ENCODE measurements at places on chromosomes 2 and 18.

GRCh38 chr2:12507295-12507694, 209.4 kb upstream of the TRIB2 start:
- DNase-seq, result no peak

- DNase-seq, result no peak
Measured at GRCh38 chr2:162103443-162104009, 29.5 kb upstream of the DPP4 start.

DNA sequence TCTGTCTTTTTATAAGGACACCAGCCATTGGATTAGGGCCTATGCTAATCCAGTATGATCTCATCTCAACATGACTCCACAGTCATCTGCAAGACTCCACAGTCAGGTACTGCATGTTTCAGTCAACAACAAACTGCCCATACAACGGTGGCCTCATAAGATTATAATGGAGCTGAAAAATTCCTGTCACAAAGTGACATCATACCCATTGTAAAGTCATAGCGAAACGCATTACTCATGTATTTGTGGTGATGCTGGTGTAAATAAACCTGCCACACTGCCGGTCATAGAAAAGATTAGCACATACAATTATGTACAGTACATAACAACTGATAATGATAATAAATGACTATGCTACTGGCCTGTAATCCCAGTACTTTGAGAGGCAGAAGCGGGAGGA, 102.2 kb downstream of the TEX51 start:
- DNase-seq, result no peak

- DNase-seq, result no peak
Measured at GRCh38 chr2:221073326-221074049, 498.6 kb downstream of the EPHA4 start.

DNA sequence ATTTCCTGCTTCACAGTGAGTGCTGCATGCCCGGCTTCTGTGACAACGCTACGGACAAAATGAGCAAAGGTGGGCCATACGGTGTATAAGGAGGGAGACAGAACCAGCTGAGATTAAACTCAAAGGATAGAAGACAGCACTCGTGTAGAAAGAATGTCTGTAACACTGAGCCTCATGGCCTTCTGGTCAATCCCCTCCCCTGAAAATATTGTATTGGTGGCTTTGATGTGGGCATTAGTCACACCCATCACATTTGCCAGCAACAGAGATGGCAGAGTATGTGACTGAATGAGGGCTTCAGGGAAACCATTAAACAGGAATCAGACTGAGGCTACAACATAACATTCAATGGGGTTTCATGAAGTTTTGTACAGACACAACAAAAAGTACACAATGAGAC, 287.8 kb upstream of the CCDC68 start:
- DNase-seq, result no peak

GRCh38 chr2:120379916-120380893, 34.3 kb downstream of the INHBB start:
- no peak for DNase-seq

GRCh38 chr2:101341421-101341820, 32.9 kb upstream of the RNF149 start:
- no peak for DNase-seq

DNA sequence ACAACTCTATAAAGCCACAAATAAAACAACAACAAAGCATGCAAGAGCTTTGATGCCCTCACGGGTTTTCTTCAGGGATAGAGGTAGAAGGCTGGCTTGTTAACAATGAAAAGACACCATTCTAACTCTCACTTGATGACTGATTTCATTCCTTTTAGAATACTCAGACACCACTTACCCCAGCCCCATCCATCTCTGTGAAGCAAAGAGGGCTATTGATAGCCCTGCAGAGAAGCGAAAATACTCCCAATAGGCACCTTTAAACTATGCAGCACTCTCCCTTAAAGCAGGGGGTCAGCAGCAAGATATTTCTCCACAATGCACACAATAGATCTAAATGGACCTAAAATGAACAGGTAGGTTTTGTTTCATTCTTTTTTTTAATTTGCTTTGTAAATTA, 35.1 kb downstream of the ZNF385B start:
- no peak for DNase-seq

GRCh38 chr2:86411396-86411795, 29.8 kb upstream of the KDM3A start:
- no peak for DNase-seq

- DNase-seq, result no peak
Measured at GRCh38 chr18:9095297-9096006, 7.0 kb upstream of the NDUFV2 start.

- no peak for DNase-seq
Measured at GRCh38 chr18:12520442-12520992, 112.8 kb downstream of the PRELID3A start.

- DNase-seq, result peak; percentile 36
Measured at GRCh38 chr2:238370823-238371372, 50.6 kb downstream of the TRAF3IP1 start.

DNA sequence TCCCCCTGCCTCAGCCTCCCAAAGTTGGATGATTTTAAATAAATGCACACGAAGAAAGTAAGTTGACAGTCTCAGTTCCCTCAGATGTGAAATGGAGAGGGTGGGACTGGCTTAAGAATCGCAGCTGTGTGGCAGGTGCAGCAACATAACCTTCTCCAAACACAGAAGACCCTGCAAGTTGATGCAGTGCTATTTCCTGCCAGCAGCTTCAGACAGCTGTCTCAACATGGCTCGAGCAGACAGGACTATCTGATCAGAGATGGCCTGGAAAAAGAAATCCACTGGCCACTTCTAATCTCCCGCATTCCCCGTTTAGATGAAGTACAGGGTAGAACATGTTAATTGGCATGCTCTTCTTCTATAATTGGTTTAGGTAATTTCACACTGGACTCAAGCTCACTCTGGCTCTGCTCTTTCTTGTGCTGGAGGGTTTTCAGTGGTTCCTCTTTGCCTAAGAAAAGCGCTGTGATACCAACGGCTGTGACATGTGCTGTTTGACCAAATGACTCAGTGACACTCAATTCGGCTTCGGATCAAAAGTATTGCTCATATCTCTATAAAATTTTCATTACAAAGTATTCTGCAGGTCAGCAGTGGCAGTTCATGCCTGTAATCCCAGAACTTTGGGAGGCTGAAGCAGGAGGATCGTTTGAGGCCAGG, 40.2 kb downstream of the MYOM1 start:
- DNase-seq, result no peak

DNA sequence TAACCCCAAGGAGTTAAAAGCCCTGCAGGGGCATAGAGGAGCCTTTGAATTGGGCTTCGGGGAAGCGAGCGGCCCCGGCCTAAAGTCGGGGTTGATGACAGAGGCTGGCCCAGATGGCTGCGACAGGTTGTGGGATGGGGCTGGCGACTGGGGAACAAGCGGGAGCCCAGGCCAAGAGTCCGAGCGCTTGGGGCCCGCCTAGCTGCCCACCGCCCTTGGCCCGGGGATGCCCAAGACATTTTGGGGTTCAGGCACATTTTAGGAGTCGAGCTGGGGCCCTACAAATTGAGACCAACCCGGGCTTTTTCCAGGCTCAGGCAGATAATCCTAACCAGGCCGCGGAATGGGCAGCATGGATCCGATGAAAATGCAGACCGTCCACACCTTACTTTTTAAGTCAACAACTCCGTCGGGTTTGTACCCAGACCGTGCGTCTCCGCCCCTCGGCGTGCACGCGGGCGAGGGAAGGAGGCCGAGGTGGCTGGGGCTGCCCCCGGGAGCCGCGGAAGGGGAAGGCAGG, 507 bp downstream of the RTKN start:
- peak; percentile 65 for DNase-seq

DNA sequence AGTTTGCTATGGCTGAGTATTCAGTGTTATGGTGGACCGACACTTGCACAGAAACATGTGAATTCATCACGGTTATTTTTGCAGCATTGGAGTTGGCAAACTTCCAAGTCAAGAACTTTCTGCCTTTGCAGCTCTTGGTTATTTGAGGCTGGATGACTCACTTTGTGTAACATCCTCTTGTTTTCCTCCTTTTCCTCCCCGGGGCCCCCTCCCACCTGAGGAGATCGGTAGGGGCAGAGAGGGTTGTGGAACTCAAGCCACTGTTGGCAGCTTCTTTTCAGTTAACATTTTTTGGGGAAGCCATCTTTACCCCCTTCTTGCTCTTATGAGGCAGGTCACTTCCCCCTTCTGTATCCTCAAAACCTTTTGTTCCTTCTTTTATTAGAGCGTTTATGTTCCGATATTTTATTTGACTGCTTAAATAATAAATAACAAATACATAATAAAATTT, 48.6 kb downstream of the DDX1 start:
- no peak for DNase-seq

DNA sequence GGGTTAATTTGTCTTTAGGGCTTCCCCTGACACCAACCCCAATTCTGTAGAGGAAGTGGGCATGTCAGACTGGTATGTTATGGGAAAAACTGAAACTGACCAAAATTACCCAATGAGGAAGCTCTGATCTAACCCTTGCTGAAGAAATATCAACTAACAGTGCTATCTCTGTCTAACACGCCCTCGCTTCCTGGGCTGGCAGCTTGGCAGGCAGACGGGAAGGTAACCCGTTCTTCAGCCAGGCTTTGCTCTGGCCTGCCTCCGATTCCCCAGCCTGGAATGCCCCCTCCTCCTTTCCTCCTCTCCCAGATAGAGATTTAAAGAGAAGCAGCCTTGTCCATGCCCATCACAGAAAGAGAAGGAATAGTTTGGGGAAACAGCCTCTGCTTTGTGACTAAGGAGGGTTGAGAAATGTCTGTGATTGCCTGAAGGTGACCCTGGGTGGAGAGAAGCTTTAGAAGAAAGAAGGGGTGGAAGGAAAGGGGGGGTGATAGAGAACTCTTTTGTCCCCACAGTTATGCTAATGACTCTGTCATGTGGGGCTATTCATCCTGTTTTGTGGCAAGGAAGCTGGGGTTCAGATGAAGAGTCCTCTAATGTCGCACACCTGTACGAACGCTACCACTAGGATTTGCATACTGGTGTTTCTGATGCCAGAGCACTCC, 15.4 kb downstream of the HK2 start:
- peak; percentile 60 for DNase-seq

- DNase-seq, result no peak
Measured at GRCh38 chr2:121417826-121418225, 112.9 kb upstream of the RNU4ATAC start.

GRCh38 chr2:144162652-144163051, 357.3 kb downstream of the ZEB2 start:
- DNase-seq, result no peak

DNA sequence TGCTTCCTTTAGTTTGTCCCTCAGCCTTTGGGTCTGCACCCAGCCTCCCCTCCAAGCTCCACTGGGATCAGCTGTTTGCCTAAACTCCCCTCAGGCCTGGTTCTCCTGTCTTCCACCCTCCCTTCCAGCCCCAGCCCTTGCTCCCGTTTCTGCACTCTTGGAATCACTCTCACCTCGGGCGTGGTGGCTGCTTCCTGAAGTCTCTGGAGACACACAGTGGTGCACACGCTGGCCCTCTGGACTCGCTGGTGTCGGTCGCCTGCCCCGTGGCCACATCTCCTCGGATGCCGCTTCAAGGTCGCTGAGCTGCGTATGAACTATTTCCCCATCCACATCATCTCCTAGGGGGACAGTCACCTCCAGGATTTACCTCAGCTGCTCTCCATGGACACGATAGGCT, 46.3 kb downstream of the PSMG2 start:
- no peak for DNase-seq

DNA sequence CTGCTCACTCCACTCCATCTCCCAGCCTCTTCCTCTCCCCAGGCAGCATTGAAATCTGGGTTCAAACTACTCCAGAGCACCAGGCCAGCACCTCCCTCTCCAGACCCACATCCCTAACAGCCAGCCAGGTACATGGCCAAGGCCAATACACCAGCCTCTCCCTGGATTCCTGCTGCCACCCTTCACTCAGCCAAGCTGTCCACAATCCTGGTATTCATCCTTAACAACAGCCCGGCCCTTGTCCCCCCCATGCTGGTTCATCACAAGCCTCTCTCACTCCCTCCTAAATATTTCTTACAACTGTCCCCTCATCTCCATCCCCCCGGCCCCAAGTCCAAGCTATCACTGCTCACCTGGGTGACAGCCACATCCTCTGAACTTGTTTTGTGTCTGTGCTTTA, 129.9 kb upstream of the HAAO start:
- DNase-seq, result no peak

DNA sequence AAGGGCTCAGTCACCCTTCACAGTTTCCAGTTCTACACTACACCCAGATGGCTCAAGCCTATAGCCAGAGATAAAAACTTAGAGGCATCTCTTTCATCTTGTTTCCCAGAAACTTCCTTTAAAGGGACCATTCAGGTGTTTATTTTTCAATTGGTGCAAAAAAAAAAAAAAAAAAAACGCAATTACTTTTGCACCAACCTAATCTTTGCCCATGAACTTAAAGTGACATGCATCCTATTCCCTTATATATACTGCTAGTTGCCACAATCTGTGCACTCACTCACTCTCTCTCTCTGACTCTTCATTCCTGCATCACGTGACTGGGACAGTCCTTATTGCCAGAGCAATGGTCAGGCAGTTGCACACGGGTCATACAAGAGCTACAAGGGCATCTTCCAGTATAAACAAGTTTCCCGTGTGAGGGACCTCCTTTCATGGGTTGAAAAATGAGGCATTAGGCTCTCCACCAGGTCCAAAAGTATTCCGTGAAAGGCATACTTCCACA, 789.4 kb downstream of the EPHA4 start:
- no peak for DNase-seq

- DNase-seq, result no peak
Measured at GRCh38 chr18:26487437-26487836, 60.9 kb downstream of the KCTD1 start.

DNA sequence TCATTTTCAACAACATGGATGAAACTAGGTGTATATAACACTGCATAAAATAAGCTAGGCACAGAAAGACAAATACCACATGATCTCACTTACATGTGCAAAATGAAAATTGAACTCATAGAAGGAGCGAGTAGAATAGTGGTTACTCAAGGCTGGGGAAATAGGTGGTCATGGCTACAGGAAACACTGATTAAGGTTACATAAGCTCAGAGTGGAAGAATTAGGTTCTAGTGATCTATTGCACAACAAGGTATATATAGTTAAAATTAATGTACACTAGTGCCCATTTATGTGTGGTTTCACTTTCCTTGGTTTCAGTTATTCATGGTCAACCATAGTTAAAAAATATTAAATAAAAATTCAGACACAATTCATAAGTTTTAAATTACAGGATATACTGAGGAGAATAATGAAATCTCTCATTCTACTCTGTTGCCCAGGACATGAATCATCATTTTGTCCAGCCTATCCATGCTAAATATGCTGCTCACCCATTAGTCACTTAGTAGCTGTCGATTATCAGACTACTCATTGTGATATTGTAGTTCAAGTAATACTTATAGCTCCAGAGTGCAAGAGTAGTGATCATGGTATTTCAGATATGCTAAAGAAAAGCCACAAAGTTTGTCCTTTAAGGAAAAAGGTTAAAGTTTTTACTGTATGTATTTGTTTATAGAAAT, 1530.9 kb upstream of the LRRTM1 start:
- DNase-seq, result no peak

- DNase-seq, result no peak
Measured at GRCh38 chr2:23953625-23954024, 13.4 kb downstream of the UBXN2A start.

- DNase-seq, result no peak
Measured at GRCh38 chr2:158046121-158046880, 55.4 kb upstream of the UPP2 start.

Data from globus pallidus (tissue), 1 donor.